NCI-H2171 treated with DMSO at 0.1 percent for 48 hours (cell line): ENCODE measurements at places on chromosomes 3 and 15.

DNA sequence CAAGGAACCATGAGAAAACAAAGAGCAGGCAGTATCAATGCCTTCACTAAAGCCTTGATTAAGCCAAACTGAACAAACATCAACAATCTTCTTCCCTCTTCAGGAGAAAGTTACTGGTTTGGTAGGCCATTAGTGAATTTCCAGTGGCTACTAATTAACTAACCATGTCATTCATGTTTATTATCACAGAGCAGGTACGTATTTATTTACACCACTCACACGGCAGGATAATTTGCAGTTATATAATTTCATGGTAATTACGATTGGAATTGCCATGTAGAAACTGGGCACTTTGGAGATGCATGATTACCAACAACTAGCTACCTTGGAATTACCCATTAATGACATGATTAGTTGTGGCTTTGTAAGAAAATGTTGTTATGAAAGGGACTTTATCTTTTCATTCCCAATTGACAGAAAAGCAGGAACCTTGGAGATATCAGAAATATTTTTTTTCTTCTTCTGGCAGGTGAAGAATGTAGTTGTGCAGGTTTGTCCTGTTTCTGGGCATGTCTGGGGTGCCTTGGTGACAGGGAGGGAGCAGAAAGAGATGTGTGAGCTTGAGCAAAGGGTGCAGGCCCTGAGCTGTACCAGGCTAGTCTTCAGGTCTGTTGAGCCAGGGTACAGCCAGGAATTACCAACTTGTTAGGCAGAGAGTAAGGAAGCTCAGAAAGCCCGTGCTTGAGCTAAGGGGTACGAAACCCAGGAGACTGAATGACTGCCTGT is 310.7 kb downstream of the RORA start:
- no peak for DNase-seq

GRCh38 chr3:135973841-135974240 is 8.3 kb downstream of the PPP2R3A start:
- DNase-seq, result no peak

GRCh38 chr3:181610083-181610972 is 101.4 kb upstream of the SOX2 start:
- DNase-seq, result no peak

DNA sequence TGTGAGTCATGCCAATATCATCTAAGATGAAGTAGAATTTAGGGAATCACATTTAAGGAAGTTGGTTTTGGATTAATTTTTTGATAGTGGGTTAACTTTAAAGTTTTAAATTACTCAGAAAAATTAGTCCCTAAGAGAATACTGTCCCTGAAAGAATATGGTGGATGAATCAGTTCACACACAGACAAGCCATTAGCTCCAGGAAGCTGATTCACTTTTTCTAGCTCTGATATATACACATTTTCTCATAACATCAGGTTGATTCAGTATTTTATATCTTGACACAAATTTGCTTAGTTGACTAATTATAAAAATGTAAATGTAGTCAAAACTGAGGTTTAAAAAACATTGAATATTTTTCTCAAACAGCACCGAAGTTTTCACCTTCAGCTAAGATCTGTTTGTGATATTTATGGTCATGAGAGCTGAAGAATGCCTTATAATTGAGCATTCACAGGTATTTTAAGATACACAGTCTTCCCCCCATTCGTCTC is 55.1 kb downstream of the MYH15 start:
- no peak for DNase-seq

GRCh38 chr3:15572138-15572537 is 29.2 kb downstream of the HACL1 start:
- no peak for DNase-seq

GRCh38 chr15:94671858-94672532 is 440.6 kb downstream of the MCTP2 start:
- DNase-seq, result no peak

GRCh38 chr3:49173792-49174170 is 2.4 kb downstream of the KLHDC8B start:
- DNase-seq, result no peak

DNA sequence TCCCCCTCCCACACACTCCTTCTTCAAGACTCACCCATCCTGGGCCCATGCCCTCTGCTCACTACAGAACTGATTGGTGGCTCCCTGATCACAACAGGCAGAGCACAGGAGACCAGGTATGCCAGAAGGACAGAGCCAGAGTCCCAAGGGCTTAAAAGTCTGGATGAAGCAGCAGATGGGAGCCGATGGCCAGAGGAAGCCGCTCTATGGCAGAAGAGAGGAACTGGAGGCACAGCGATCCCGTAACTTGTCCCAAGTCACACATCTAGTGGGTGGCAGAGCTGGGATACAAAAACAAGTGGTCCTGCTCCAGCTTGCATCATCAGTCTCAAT is 20.7 kb downstream of the ITGA11 start:
- DNase-seq, result no peak

DNA sequence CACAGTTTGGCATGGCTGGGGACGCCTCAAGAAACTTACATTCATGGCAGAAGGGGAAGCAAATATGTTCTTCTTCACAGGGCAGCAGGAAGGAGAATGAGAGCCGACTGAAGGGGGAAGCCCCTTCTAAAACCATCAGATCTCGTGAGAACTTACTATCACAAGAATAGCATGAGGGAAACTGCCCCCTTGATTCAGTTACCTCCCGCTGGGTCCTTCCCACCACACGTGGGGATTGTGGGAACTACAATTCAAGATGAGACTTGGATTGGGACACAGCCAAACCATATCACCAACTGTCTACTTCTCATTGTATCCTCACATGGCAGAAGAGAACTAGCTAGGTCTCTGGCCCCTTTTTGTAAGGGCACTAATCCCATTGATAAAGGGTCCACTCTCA is 30.5 kb downstream of the CCDC32 start:
- DNase-seq, result no peak

DNA sequence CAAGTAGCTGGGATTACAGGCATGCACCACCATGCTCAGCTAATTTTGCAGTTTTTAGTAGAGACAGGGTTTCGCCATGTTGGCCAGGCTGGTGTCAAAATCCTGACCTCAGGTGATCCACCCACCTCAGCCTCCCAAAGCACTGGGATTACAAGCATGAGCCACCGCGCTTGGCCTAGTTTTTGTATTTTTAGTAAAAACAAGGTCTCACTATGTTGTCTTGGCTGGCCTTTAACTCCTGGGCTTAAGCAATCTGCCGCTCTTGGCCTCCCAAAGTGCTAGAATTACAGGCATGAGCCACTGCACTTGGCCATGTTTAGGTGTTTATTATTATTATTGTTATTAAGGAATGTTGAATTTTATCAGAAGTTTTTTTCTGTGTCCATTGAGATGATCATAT is 14.7 kb downstream of the IL16 start:
- DNase-seq, result no peak

DNA sequence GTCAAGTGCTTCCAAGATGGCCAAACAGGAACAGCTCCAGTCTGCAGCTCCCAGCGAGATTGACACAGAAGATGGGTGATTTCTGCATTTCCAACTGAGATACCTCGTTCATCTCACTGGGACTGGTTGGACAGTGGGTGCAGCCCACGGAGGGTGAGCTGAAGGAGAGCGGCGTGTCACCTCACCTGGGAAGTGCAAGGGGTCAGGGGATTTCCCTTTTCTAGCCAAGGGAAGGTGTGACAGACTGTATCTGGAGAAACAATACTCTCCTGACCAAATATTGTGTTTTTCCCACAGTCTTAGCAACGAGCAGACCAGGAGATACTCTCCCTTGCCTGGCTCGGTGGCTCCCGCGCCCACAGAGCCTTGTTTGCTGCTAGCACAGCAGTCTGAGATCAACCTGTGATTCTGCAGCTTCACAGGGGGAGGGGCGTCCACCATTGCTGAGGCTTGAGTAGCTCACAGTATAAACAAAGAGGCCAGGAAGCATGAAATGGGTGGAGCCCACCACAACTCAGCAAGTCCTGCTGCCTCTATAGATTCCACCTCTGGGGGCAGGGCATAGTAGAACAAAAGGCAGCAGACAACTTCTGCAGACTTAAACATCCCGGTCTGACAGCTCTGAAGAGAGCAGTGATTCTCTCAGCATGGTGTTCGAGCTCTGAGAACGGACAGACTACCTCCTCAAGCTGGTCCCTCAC is 293.5 kb upstream of the SUCLG2 start:
- DNase-seq, result no peak

GRCh38 chr3:43018246-43018645 is 39.1 kb downstream of the GASK1A start:
- no peak for DNase-seq

- DNase-seq, result no peak
Measured at GRCh38 chr3:133049491-133049890, 11.3 kb downstream of the TMEM108 start.

DNA sequence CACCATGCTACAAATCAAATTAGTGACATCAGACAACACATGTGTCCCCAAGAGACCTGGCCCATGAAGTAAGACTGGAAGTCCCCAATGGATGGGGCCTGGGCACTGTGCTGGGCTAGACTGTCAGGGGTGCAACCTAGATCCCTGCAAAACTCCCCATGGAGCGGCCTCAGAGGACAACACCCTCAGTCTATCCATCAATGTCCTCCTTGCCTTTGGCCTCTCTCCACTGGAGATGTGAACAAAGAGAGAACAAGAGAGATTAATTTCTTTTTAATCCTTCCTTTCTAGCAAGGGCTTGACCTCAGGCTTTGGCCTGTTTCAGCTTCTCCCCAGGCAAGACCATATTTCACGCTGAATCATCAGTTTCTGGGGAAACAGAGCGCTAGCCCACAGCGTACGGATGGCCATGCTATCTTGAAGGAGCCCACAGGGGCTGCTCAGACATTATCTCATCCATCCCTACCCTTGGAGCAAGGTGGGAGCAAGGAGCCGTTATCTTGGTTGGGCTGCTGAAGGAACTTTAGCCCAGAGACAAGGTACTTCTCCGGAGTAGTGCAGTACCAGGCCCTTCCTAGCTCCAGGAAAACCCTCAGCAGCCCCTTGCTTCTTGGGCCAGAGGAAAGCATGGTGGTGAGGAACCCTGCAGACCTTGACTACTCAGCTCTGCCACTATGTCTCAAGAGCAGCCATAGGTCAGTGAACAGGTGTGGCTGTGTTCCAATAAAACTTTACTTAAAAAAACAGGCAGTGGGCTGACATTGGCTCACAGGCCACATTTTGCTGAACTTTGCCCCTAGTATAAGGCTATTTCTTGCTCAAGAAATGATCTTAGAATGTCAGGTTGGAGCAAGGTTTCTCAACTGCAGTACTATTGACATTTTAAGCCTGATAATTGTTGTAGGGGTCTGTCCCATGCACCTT is 72.7 kb upstream of the WNT5A start:
- no peak for DNase-seq

GRCh38 chr3:59106085-59106648 is 56.3 kb upstream of the CFAP20DC start:
- DNase-seq, result no peak

- DNase-seq, result peak; percentile 58
Measured at GRCh38 chr3:194137008-194137505, 1.1 kb downstream of the HES1 start.

DNA sequence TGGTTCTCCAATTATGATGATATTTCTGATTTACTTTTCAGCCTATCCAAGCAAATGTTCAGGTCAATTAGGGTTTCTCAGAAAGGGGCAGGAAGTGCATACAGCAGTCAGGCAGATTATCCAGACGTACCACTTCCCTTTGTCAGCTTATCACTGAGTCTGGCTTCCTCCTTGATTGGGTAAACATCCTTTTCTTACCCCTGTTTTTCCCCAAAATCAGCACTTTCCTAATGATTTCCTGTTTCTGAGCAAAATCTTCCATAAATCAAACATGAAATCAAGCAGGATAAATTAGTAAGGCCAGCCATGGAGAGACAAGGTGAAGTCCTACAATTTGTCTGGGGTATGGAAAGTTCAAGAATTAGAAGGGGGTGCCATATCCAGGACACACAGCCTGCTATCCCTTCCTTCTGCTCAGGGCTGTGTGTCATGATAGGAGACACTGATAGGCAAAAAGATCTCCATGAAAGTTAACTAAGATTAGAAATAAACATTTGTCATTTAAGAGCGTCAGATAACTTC is 29.0 kb downstream of the ADIPOQ start:
- DNase-seq, result no peak

GRCh38 chr3:171687581-171687980 is 122.7 kb downstream of the PLD1 start:
- DNase-seq, result no peak

DNA sequence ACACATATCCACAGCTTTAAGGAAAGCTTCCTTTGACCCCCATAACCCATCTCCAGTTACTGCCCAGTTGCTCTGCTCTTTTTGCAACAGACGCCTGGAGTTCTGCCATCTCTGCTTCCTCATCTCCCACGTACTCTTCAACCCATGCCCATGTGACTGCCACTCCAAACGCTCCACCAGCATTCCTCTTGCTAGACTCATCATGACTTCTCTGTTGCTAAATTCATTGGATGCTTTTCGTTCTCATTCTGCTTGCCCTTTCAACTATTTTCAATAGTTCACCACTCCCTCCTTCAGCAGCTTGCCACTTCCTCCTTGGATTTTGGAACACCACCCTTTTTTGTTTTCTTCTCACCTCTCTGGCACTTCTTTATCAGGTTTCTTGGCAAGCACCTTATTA is 2.7 kb upstream of the KNSTRN start:
- no peak for DNase-seq

GRCh38 chr3:10274601-10275000 is 18.1 kb downstream of the GHRL start:
- no peak for DNase-seq

GRCh38 chr3:159560214-159560979 is 428.2 kb upstream of the IL12A start:
- DNase-seq, result no peak

DNA sequence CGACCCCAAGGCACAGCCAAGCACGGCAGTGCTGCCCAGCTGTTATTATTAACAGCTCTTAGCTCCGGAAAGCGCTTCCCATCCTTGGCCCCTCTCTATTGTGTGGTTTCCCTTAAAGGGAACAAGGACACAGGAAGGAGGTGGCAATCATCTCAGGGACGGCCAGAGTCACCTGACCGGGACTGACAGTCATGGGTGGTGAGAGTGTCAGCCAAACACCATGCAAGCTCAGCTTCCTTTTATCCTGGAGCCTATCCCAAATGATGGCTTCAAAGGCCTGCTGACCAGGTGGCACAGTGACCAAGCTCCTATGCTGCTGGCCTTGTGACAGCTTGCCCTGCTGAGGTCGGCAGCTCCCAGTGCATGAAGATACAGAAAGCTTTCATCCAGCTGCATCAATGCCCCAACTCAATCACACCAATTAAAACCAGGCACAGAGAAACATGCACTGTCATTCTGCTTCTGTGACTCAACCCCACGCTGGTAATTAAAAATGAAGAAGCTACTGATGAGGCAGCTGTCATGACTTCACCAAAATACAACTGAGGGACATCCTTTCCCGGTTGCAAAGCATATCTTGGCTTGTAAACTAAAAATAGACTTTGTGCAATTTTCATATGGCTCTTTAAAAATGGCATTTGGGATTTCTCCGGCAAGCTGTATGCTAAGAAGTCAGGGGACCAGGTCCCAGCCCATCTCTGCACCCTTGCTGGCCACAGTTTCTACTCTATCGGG is 34.0 kb downstream of the PCSK6 start:
- DNase-seq, result peak; percentile 8
